Activated CD4-positive, alpha-beta T cell treated with anti-CD3 and anti-CD28 coated beads for 1 hour (primary cell): ENCODE measurements at places on chromosomes 16 and 17.

DNA sequence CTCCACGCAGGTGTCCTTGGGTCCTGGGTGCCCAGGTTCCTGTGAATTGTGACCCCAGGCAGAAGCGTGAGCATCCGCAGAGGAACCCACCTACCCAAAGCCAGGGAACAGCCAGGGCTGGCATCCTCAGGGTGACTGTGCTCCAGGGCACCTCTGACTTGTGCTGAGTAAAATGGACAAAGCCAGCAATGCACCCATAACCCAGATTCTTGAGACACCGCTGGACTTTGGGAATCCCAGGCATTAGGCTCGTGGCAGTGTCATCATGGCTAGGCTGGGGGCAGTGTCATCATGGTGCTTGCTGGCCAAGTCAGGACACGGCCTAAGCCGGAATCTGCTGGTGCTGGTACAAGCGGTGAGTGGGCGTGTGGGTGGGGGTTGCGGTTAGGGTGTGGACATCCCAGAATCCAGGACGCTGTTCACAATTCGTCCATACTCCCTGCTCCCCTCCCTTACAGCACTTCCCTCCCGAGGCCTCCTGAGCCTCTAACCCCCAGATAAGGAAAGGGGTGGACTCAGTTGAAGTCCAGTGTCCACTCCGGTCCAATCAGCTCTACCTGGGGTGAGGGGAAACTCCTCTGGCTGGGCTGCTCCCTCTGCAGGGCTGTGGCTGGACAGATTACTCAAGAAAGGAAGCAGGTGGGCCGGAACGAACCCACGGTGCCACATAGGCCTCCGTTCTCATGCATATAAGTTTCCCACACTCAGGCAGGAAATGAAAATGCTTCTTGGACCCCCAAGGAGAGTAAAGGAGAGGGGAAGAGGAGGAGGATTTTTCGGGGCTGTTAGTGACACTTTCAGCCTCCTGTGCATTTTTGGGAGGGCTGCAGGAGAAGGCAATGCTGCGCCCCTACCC lies 138.9 kb downstream of the SEC14L1 start:
- no peak for DNase-seq

GRCh38 chr17:82397449-82398335 lies 20.5 kb upstream of the HEXD start:
- no peak for DNase-seq

- no peak for DNase-seq
These were observed 8.6 kb downstream of the SLC7A5 start for GRCh38 chr16:87860553-87861299.

GRCh38 chr16:1327619-1327947 lies 5.9 kb upstream of the BAIAP3 start:
- no peak for DNase-seq

DNA sequence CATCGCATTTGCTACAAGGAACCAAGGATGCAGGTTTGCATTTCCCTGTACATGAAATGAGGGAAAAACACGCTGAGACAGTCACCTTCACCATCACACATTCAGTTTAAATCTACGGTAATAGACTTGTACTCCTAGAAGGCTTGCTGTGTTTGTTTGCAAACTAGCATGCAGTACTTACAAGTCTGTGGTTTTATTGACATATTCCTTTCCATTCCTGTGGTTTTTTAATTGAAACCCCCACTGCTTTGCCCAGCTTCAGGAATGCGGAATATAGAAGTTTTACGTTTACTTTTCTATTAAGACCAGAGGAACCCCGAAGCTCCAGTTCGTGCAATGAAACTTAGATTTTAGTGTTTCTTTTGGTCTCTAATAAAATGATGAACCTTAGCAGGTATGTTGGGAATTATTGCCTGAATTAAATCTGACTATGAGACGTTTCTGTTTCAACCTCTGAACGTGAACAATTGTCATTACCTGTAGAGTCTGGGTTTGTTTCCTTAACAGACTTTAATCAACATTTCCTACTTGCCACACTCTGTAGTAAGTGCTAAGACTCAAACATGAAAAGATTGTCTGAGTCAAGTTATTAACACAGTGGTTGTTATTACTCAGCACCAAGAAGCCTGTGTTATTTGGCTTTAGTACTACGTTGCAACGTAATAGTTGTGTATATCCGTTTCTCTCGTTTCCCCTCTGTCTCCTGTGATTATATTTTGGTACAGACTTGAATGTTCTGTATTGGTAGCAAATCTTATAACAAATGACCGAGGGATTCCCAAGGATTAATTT lies 793.3 kb upstream of the GOT2 start:
- no peak for DNase-seq

DNA sequence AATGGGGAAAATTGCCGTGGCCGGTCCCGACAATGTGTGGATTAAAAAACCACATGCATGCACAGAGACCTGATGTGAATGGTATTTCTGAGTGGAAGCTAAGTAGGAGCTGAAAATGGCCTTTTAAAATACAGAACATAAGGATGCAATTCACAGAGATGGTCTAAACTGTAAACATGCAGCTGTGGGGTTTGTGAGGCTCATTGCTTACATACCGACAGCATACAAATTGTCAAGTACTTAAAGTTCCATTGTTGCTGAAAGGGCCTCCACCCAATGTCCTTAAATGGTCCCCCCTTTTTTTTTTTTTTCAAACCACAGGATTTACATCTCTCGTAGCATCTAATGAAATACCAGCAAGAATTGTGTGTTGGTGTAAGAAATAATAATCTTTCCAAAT lies 523.2 kb downstream of the MAF start:
- no peak for DNase-seq

- DNase-seq: no peak
These were observed 10.7 kb upstream of the USP10 start for GRCh38 chr16:84689111-84689510.

GRCh38 chr16:5615868-5616642 lies 518.5 kb upstream of the EEF2KMT start:
- peak; percentile 8 for DNase-seq

DNA sequence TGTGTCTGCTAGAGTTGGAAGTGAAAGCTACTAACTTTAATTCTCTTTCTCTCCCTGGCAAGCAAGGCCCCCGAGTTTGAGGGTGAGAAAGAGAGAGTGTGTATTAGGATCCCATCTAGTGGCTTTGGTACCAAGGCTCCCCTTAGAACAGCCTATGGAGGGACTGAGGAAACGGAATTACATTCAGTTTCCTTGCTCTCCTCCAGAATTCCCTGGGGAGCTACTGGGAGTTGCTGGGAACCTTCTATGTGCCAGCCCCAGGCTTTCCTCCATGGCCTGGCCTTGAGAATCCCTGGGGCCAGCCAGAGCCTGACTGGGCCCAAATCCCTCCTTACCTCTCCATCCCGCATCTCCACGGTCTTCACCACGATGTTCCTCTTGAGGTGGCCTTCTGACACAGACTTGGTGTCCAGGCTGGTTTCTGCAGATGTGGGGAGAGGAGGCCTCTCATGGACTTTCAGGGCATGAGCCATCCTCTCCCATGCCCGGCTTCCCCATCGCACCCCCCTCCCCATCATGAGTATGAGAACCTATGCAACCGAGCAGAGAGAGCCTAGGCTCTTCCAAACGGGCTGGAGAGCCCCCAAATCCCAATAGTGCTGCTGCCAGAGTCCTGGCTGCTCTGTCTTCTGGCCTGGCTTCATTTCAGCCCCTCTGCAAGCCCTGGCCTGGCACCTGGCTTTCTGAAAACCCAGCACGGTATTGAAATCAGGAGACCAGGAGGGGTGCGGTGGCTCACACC lies 7.4 kb downstream of the GFAP start:
- DNase-seq: no peak

DNA sequence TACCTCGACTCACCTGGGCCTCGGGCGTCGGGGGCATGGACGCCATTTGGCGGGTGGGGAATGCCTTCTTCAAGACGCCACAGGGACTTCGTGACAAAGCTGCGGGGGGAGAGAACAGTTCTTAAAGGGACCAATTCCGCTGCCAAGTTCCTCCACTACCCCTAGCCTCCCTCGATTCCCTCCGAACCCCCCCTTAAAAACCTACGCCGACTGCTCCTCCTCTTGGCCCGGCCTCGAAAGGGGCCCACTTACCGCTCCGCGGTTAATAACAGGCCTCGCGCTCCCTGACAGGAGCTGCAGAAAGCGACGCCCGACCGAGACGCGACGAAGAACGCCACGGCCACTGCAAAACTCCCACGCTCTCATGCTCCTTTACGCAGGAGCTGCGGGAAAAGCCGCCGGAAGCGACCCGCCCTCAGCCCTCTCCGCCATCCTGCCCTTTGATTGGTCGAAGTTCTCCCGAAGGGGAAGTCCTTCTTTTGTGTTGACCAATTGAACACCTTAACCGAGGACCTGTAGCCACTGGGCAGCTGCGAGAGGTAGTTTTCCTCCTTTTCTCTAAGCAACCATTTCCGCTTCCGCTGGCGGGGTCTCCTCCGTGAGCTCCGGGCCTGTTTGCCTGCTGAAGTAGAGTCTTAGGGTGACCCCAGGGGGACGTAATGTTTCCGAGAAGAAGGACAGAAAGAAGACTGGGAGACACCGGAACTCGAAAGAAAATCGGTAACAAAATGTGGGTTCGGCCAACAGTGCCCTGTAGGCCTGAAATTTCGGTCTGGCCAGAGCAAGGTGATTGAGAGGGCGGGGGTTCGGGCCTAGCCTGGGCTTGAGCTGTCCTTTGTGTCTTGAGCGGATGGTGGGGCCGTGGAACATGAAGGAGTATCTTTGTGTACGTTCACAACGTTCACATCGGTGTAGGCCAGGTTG lies at the start of the genes NAA60 and ZNF597:
NAA60 (plus strand) TSS at position 573 of the 924 bp plus-strand sequence. CDS start 32,548 bp downstream, outside the sequence.
ZNF597 (minus strand) TSS at position 397 of the 924 bp plus-strand sequence; CDS start at position 46, 351 bp downstream.
- peak; percentile 69 for DNase-seq

DNA sequence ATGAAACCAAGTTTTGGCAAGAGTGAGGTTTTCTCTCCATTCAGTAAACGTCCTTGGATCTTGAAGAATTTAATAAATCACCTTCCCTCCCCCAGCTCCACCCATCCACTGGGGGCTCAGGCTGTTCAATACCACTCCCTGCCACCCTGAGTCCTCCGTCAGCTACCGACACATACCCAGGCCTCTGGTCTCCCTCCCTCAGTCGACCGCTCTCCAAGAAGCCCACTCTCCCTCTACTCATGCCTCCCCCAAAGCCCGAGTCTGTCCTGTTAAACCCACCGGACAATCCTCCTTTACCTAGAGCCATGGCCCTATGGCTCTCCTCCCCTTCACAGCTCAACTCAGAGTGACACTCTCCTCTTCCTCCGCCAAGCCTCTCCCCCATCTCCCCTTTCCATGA lies 19.7 kb upstream of the SLC4A1 start:
- DNase-seq: no peak

- DNase-seq: no peak
These were observed 256.7 kb downstream of the CDH11 start for GRCh38 chr16:64865069-64865696.

DNA sequence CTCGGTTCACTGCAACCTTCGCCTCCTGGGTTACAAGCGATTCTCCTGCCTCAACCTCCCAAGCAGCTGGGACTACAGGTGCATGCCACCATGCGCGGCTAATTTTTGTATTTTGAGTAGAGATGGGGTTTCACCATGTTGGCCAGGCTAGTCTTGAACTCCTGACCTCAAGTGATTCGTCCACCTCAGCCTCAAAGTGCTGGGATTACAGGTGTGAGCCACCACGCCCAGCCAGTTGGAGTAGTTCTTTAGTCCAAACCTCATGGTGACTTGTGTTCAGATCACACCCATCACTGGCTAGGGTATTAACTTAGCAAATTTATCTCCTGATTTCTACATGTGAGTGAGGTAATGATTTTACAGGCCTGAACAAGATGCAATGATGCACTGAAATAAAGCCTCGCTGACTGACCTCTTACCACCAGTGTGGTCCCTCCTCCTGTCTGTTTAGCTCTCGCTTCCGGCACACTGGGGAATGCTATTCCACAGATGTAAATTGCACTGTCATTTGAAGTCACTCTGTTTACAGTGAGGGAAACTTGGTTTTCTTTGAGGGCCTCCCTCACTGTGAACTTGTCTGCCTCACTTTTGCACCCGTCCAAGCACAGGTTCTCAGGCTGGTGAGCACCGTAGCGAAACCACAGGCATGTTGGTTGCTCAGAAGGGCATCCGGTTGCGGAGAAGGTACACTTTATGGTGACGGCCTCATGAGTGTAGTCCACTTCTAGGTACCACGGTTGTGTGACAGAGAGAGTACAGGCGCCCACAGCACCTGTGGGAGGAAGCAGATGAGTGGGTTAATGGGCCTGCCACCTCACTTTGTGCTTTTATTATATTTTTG lies 5.5 kb downstream of the IGSF6 start:
- peak; percentile 55 for DNase-seq

- DNase-seq: no peak
These were observed 1.3 kb downstream of the ZNF652 start for GRCh38 chr17:49360796-49361128.

DNA sequence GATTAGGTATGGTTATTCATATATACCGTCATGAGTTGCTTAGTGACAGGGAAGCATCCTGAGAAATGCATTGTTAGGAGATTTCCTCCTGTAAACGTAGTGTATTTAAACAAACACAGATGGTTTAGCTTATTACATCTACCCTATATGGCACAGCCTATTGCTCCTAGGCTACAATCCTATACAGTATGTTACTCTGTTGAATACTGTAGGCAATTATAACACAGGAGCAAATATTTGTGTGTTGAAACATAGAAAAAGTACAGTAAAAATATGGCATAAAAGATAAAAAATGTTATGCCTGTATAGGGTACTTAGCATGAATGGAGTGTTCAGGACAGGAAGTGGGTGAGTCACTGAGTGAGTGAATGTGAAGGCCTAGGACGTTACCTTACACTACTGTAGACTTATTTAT lies 157.7 kb downstream of the CDH11 start:
- DNase-seq: no peak
